ENCODE measurements at places on chromosomes 3 and 15.

DNA sequence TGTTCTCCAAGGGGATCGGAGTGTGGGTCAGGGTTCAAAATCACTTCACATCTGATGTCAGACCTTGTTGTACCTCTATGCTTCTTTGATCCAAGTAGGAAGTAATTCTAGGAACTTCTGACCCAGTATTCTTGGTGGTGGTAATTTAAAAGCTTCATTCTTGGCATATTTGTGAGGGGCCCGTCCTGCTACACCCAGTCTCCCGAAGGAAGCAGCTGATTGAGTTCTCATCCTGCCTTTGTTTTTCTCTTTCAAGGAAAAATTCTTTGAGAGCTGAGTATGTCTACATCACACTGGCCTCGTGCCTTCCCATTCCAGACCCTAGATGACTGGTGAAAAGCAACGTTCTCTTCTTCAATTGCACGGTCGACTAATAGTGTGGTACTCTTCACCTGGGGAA, 234.4 kb upstream of the TPRG1 start:
- peak; percentile 48 for DNase-seq

DNA sequence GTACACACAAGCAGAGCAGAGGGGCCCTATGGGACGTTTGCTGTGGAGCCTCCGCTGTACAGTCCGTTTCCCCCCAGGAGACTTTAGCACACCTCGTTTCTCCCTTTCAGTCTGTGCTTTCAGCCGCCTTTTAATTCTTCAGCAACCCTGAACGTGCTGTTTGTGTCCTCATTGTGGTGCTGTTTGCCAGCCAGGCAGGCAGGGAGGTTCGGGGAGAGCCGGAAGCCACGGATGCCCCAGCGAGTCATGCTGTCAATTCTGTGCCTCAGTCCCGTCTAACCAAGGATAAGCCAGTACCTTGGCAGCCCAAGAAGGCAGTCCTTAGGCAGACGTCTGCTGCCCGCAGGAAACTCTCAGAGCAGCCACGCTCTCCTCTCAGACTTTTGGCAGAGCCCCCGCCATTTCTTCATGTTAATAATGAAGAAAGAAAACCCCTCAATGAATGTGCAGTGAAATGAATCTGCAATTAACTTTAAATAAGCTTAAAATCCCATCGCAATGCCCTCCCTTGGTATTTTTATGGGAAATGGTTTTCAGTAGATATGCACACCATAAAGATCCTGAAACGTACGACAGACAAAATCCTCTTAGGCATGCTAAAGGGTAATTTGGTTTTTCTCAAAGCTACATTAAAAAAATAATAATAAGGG, 158.6 kb downstream of the UACA start:
- peak; percentile 45 for DNase-seq

DNA sequence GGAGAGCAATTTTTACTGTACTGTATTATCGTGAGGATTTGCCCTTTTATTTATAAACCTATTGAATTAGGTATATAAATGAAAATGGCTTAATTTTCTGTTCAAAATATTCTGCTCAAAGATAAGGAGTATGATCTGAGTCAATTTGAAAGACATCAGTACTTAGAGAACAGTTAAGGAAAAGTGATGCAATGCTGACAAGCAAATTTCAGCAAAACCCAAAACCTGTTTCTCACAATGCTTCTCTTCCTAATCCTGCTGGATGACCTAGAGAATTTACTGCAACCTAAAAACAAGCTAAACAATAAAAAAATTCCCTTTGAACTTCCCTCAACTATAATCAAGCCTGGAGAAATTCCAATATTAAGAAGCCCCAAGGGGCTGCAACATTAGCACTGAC, 82.7 kb downstream of the RFX7 start:
- DNase-seq, result peak; percentile 30

DNA sequence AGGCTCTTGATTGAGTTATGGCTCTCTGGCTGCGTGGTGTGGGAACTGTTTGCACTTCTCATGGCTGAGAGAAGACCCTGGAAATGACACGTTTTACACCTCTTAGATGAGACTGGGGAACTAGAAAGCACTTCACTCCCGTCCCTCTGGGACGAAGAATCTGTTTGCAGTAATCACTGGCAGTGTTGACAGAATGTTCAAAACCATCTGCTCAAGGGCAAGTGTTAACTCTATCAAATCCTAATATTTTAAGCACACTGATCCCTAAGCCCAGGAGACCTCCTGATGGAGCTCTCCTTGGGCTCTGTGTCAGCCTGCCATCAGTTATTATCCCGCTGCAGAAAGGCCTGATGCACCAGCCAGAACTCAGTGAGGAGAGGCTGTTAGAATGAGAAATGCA, 323.8 kb upstream of the DNAJC19 start:
- DNase-seq, result no peak

DNA sequence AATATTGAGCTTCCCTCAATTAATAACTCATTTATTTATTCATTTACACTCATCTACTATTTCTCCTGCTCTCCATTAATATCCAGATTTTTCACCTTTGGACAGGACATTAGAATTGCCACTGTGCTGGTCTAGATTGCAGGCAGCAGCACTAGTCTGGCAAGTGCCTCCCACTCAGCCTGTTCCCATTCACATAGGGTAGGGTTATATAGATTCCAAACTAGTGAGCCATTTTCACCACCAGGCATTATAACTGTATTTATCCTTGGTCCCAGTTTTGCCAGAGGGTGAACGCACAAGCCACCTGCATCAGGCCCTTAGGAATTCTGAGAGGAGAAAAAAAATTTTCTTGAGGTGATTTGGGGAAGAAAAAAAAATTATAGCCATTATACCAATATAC, 44.5 kb downstream of the ANAPC13 start:
- DNase-seq, result no peak

DNA sequence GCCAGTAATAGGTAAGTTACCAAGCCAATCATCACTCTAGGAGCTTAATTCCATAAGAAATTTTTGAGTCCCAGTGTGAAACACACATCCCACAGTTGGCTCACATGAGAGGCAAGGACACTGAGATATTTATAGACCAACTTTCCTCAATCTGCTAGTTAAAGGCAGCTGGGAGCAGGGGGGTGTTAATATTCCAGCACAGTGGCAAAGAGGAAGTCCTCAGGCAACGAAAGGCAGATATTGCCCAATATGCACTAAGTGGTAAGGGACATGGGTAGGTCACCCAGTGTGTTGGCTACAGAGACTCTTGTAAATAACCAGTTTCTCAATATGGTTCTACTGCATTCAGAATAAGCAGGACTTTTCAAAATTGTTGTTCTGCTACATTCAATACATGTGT, 61.0 kb downstream of the TOP2B start:
- peak; percentile 39 for DNase-seq

GRCh38 chr3:158731486-158731885, 771 bp downstream of the RARRES1 start:
- no peak for DNase-seq

DNA sequence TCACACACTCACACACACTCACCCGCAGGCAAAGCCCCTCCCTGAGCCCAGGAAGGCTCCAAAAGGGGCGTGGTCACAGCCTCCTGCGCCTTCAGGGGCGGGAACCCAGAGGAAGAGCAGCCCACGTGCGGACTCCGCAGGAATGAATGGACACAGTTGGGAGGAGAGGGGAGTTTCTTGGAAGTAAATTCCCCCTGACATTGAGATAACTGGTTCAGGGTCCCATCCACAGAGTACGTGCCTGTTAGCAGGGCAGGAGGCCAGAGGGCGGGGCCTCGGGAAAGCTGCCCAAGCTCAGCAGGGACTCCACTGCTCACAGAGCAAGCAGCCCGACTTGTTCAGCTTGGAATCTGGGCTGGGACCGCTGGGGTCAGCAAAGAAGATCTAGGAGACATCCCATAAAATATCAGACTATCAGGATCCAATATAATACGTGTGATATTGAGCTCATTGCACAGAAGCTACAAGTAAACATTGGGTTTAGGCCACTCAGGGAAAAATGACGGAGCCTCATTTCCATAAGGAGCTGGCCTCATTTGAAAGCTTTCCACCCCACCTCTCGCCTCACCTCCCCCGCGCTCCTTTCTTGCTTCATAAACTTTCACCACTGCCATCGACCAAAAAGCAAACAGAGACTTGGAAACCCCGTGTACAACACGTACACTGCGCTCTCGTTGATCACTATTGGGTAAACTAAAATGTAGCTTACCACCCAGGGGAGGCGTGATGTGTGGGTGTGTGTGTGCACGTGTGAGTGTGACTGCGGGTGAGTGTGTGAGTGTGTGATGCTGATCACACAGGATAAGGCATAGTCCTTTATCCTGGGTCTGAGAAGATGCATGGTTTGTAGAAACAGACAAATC, 36.0 kb downstream of the TM2D3 start:
- peak; percentile 53 for DNase-seq

DNA sequence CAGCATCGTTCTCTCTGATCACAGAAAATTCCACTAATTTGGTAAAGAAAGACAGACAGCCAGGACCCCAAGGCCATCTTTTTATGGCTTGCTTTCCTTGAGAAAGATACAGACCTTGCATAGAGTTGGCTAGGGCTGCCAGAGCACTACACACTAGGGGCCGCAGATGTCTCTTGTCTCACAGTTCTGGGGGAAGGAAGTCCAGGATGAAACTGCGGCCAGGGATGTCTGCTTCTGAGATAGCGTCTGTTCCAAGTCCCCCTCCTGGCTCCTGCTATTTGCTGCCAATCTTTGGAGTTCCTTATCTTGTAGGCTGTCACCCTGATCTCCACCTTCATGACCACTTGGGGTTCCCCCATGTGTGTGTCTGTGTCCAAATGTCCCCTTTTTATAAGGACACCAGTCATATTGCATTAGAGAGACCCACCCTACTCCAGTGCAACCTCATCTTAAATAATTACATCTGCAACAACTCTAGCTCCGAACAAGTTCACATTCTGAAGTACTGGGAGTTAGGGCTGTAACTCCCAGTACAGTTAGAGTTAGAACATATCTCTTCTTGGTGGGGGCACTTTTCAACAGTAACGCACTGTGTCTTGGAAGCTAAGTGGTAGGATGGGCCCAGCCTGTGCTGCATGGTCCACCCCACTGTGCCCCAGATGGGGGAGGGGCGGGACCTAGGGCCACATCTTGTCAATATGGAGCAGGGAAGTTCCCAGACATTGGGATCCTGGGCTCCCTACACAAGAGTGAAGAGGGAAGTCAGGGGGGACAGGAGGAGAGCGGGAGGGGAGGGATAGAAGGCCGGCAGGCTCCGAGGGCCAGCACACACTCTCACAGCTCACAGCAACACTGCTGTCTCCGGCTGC, 42.2 kb downstream of the KLF15 start:
- no peak for DNase-seq

- DNase-seq, result peak; percentile 12
These were observed 945.1 kb downstream of the OTOL1 start for GRCh38 chr3:162441716-162442115.

GRCh38 chr3:151276687-151277042, 1.7 kb downstream of the P2RY14 start:
- no peak for DNase-seq

DNA sequence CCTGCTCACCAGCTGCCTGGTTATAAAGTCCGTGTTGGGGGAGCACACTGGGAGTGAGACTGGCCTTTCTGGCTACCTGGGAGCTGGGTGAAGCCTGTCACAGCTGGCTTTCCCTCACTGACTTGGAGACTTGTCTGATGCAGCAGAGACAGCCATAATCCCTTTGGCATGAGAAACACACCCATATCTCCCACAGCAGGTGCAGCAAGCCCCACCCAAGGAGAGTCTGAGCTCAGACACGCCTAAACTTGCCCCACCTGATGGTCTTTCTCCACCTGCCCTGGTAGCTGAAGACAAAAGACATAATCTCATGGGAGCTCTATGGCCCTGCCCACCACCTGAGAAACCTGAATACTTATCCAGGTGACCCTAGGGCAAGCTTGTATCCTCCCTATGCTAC, 54.8 kb downstream of the NMD3 start:
- DNase-seq, result no peak

GRCh38 chr15:68632101-68632500, 53.3 kb downstream of the CORO2B start:
- no peak for DNase-seq

All from iris pigment epithelial cell (primary cell).